ENCODE measurements at places on chromosomes 5 and 9.

GRCh38 chr5:23411994-23412393 lies 95.4 kb upstream of the PRDM9 start:
- DNase-seq: no peak

GRCh38 chr9:124720429-124721108 lies 50.5 kb downstream of the NR6A1 start:
- no peak for DNase-seq

DNA sequence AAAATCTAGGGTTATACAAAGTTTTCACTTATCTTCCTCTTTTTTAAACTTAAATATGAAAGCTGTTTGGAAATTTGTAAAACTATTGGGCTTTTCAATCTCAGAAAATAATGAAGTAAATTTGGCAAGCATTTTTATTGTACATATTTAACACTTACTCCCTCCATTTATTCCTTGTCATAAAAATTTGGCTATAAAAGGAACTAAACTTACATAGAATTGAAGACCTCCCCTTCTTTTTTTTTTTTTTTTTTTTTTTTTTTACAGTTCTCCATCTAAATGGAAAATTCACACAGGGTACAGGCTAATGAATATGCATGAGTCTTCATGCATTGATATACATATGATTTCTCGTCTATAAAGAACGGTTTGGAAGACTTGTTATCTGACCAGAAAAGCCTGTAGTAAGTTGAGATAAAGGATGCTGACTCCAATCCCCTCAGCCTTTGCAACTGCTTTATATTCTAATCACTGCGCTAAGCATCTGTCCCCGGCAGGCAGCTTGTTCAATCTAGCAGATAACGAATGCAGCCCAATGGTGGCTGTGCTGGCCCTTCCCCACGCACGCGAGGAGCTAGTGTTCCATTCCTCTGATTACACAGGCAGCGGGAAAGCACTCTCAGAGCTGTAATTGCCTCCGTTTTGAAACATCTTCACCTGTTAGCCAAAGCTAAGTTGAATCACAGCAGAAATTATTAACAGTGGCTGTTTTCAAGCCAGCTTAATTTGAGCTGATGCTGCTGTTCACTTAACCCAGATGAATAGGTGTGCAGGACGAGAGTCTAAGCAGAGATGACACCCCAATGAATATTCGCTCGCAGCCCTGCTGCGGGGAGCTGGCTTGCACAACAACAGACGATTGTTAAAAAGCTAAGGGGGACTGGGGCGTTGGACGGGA lies 453.8 kb upstream of the ZNF608 start:
- DNase-seq: no peak

DNA sequence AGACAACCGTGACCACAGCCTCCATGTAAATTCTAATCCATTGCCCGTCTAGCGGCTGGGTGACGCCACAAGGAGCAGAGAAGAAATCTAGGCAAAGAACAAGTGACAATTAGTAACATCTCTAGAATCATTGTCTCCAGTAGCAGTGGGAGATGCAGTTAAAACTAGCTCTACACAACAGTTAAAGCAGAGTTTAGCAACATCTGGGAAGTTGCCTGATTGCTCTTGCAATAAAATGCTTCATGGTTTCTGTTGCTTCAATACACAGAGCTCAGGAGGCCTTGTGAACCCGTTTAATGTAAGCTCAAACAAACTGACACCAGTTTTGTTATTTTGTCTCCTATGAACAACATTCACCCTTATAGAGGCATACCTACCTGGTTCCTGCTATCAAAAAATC lies 369.8 kb upstream of the PDE4D start:
- DNase-seq: no peak

DNA sequence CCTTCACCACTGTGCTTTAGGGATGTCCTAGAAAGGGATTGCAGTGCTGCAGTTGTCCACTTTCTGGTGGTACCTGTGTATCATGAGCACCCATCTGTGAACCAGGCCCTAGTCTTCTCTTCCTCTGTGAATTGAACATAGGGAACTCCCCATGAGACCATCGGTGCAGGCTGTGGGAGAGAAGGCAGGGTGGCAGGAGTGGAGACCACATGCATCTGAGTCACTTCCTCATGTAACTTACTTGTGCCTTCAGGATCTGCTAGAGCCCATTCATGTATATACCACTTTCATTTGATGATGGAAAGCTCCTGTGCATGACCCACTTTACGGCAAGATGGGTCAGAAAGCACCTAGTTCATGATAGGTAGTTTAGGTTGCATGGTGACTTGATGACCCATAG lies 478.1 kb upstream of the CDH9 start:
- DNase-seq: no peak

DNA sequence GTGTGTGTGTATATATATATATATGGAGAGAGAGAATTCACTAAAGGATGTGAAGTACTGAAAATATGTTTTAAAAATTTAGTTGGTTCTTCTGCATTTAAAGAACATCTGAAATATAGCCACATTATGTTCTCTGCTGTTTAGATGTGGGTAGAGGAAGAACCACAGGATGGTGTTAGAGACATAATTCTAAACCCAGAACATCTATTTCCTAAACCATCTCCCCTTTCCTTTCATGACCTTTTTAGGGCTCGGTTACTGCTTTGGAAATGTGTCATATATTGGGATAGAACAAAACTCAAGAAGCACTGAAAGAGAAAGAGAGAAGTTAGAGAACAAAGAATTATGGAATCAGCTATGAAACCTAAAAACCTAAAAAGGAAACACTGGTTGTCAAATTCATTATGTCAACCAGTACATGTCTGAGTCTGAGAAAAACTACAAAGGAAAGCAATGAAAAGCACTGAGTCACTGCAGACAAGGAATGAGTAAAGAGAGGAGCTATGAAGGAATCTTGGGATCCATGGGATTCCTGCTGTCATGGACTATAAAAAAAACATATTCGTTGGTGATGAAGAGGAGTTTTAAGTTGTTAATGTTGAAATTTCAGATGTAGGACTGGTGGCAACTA lies 28.4 kb downstream of the SLC12A2 start:
- no peak for DNase-seq

DNA sequence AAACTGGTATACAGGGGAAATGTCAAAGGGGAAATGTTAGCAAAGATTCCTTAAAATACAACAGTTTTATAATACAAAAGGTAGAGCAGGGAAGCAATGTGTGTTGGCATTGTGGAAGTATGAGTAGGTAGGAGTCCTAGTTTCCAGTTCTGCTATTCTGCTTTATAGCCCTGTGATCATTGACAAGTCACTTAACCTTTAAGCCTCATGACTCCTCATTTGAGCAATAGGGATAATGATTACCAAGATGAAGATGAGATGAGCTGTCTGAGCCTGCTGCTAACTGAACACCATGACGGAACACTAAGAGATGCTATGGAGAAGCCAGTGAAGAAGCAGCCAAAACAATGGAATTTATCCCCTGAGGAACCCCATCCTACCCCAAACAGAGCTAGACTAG lies 251.7 kb downstream of the PAPPA start:
- DNase-seq: no peak

DNA sequence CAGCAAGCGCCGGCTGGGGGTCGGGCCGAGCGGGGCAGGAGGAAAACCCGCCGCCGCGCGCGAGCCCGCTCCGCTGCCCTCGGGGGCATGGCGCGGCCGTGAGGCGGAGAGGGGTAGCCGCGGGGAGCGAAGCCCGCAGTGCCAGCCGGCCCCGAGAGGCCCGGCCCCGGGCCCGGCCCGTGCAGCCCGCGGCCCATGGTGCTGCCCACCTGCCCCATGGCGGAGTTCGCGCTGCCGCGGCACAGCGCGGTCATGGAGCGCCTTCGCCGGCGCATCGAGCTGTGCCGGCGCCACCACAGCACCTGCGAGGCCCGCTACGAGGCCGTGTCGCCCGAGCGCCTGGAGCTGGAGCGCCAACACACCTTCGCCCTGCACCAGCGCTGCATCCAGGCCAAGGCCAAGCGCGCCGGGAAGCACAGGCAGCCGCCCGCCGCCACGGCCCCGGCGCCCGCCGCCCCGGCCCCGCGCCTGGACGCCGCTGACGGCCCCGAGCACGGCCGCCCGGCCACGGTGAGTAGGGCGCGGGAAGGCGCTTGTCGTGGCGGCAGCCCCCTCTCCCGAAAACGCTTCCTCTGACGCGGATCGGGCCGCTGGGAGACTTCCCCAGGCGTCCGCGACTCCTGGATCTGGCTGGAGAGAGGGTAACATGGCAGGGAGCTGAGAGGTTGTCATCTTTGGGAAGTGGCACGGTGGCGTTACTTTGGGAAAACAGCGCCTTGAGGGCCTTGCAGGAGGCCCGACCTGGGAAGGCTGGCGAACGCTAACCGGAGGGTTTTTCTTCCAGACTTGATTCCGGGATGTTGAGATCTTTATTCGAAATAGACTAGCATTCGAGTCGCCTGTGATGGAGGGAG lies 523 bp downstream of the MAML1 start:
- peak; percentile 21 for DNase-seq

DNA sequence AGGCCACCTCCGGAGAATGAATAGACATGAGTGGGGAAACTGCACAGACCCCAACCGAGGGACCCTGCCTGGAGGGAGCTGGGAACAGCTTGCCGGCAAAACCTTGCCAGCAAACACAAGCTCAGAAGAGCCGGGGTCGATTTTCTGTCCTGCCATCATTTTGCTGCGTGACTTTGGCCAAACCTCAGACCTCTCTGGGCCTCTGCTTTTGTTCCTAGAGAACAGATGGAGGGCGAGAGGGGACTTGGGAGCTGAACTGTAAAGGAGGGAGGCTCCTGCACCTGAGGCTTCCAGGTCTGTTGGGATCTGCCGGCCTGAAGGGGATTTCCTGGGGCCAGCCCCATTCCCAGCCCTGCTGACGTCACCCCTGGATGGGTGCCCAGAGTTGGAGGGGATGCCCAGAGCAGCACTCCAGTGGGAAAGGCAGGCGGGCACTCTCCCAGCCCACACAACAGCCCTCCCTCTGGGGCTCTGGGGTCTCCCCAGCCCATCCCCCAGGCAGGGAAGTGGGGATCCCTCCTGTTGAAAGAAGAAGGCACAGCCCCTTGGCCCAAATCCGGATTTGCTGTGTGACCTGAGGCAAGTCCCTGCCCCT lies 40.4 kb upstream of the SYNPO start:
- DNase-seq: no peak

DNA sequence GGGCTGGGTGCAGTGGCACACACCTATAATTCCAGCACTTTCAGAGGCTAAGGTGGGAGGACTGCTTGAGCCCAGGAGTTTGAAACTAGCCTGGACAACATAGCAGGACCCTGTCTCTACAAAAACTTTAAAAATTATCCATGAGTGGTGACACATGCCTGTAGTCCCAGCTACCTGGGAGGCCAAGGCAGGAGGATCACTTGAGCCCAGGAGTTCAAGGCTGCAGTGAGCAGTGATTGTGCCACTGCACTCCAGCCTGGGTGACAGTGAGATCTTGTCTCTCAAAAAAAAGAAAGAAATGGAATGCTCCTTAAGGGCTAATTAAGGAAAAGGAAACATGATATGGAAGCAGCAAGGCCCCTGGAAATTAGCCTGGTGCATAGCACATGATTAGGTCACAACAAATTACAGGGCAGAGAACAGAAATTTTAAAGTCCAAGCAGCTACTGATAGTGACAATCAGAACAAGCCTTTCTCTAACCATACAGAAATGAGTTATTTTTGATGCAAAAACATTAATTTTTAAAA lies 19.5 kb downstream of the ANKH start:
- DNase-seq: no peak

GRCh38 chr5:96610747-96611146 lies 51.4 kb upstream of the CAST start:
- DNase-seq: no peak

GRCh38 chr5:32258424-32258823 lies 54.3 kb downstream of the MTMR12 start:
- no peak for DNase-seq

- no peak for DNase-seq
These were observed 450.4 kb upstream of the CHD1 start for GRCh38 chr5:99379187-99379586.

DNA sequence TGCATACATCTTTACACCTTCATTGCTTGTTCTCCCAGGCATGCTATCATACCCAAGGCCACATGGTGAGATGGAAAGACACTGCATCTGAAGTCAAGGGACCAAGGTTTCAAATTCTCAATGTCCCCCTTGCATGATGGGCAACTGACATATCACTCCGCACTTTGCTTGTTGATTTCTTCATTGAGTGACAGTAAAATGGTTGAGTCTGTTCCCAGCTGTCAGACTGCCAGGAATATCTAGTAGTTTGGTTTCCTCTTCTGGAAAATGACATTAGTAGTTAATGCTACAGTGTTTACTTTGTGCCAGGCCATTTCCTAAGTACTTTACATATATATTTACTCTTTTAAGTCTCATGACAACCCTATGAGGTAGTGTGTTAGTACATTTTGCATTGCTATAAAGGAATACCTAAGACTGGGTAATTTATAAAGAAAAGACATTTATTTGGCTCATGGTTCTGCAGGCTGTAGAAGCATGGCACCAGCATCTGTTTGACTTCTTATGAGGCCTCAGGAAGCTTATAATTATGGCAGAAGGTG lies 114.4 kb downstream of the PCSK1 start:
- no peak for DNase-seq

- DNase-seq: no peak
These were observed 19.9 kb upstream of the FAM120A start for GRCh38 chr9:93431539-93432105.

- no peak for DNase-seq
These were observed 231.8 kb upstream of the RGMB start for GRCh38 chr5:98541641-98542040.

GRCh38 chr5:96648593-96648992 lies 13.6 kb upstream of the CAST start:
- DNase-seq: no peak

- no peak for DNase-seq
These were observed 29.8 kb downstream of the CCDC192 start for GRCh38 chr5:127732963-127733362.

GRCh38 chr9:84871983-84872382 lies 202.5 kb downstream of the NTRK2 start:
- no peak for DNase-seq

GRCh38 chr9:20760246-20760891 lies 76.3 kb downstream of the FOCAD start:
- DNase-seq: no peak

- no peak for DNase-seq
These were observed 218.6 kb downstream of the SEMA6A start for GRCh38 chr5:116355819-116356601.

- no peak for DNase-seq
These were observed 7.7 kb downstream of the RIGI start for GRCh38 chr9:32518276-32518675.

- DNase-seq: no peak
These were observed 297.8 kb downstream of the FBXL17 start for GRCh38 chr5:108084105-108084504.

GRCh38 chr9:134494905-134495304 lies 146.7 kb upstream of the COL5A1 start:
- no peak for DNase-seq

- DNase-seq: no peak
These were observed 406.9 kb upstream of the ACTBL2 start for GRCh38 chr5:57889558-57889957.

- DNase-seq: no peak
These were observed 104.7 kb upstream of the PRRC1 start for GRCh38 chr5:127412698-127413097.

DNA sequence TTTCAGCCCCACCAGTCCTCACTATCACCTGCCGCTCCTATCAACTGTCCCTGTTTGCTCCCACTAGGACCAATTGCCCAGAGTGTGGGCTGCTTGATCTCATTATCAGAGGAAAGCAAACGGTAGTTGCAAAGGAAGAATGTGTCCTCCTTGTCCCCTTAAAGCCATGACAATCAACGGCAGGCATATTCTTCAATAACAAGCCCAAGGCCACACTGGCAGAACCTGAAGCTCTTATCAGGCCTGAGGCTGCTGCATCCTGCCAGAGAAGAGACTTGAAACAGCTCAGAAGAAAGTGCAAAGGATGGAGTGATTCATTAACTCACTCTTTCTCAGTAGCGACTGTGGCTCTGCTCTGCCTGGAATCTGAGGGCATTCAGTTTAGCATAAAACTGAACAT lies 39.2 kb upstream of the MAN2A1 start:
- DNase-seq: no peak
